Upper lobe of left lung (tissue), 6 donors: ENCODE measurements at places on chromosomes 4 and X.
A peak's percentile ranks its signal among the peaks of the same experiment; 100 is the strongest.

DNA sequence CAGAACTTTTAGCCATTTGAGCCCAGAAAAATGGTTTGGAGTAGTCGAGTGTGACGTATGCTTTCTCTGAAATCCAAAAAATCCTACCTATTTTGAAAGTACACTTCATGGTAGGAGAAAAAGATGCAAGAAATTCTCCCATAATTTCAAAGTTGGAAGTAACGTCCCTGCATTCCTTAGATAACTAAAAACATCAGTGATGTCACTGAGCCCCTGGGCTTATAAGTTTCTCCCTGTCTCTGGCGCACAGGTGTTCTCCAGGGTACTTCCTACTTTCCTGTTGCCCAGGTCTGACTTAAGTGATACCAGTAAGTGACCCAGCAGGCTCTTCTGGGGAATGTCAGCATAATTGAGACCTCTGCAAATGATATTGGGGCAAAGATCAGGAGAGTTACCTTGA is 90.5 kb upstream of the WDR1 start:
- no peak for DNase-seq

GRCh38 chr4:42151568-42152506 is 618 bp downstream of the BEND4 start:
- no peak for DNase-seq

GRCh38 chr4:48815483-48815882 is 15.4 kb upstream of the OCIAD1 start:
- DNase-seq = no peak

- no peak for DNase-seq
These were observed 121.0 kb upstream of the TEX13D start for GRCh38 chrX:124211312-124211942.

- no peak for DNase-seq
These were observed 19.3 kb downstream of the ZFX start for GRCh38 chrX:24168807-24169206.

DNA sequence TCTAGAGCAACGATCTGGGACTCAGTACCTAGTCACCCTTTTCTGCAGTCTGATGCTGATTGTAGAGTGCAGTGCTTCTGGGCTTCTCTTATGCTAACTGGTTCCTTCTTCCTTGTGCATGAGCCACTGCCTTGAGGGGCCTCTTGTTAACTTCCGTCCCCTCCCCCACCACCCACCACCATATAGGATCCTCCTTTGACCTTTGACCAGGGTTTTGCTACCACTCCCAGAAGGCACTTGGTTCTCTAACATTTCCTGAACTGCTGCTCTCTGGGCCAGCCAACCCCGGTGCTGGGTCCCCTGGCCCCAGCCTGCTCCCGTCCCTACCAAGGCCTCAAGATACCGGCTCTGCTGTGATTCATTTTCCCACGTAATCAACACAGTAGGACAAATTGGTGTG is 104.6 kb upstream of the KLF3 start:
- DNase-seq = peak; percentile 24

GRCh38 chr4:102533904-102534303 is 32.7 kb downstream of the NFKB1 start:
- DNase-seq = no peak

- DNase-seq = no peak
These were observed 156.5 kb upstream of the PJA1 start for GRCh38 chrX:69321789-69322188.

- no peak for DNase-seq
These were observed 233.6 kb upstream of the RPS6KA3 start for GRCh38 chrX:20500171-20500865.

GRCh38 chrX:153926858-153927671 is 1.0 kb upstream of the ARHGAP4 start:
- DNase-seq = peak; percentile 72
